CD4-positive, alpha-beta memory T cell (primary cell): ENCODE measurements at places on chromosomes 12 and 14.

DNA sequence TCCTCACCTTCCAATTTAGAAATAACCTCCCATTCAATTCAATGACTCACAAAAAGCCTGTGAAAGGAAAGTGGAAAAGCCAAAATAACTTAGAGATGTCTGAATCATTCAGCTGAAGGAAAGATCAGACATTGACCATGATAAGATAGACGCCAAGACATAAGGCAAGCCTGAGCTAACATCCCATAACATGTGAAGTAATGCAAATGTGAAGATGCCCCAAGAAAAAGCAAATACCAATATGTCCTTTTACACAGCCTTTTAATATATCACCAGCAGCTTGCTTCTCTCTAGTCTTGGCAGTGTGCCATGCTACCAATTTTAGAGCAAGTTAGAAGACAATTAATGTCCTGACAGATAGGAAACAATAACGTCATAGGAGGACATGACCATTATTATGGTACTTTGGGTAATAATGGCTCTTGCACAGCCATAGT lies 2.4 kb upstream of the NUMB start:
- DNase-seq: no peak

DNA sequence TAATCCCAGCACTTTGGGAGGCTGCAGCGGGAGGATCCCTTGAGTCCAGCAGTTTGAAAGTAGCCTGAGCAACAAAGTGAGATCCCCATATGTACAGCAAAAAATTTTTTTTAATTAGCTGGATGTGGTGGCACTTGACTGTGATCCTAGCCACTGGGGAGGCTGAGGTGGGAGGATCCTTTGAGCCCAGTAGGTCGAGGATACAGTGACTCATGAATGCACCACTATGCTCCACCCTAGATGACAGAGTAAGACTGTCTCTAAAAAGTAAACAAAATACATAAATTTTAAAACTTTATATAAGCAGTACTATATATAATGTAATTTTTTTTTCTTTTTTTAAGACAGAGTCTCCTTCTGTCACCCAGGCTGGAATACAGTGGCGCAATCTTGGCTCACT lies 115.4 kb downstream of the ESR2 start:
- DNase-seq: no peak

DNA sequence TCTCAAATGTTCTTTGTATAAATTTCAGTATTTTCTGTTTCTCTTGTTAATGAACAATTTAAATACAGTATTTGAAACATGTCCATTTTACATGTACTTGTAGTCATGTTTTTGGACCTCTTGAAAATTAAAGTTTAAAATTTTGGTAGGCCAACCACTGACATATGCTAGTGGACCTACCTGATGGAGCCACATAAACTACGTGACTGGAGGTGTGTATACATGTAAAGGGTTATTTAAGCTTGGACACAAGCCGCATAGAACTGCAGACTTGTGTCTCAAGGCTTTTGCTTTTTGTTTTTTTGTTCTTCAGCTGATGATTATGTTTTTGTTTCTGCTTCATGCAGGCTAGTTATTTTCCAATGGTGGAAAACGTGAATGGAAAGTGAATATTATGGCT lies 568.5 kb upstream of the MDGA2 start:
- DNase-seq: no peak

GRCh38 chr14:90641168-90641567 lies 175.1 kb downstream of the TTC7B start:
- no peak for DNase-seq

DNA sequence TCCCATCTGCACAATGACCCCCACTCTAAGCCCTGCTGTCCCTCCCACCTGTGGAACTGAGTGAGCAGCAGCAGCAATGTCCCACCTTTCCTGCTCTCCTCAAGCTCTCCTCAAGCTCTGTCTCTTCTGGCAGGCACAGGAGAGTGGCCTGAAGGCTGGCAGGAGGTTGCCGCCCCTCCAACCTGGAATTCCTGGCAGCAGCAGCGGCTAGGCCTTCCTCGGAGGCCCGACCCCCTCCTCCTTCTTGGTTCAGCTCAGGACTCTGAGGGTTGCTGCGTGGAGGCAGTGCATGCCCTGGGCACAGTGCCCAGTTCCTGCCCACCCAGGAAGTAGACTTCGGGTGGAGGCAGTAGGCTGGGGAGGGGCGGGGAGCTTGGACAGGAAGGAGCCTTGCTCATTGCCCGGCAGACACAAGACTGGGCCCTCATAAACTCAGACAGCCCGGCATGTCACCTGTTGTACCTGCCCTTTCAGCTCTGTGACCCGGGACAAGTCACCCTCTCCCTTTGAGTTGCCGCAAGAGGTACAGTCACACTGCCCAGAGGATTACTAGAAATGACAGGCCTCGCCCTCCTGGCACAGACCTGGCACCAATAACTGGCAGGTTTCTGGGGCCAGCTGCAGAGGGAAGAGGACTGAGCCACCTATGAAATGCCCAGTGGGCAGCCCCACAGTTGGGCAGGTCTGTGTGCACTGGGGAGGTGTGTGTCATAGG lies 2.1 kb upstream of the SERPINA1 start:
- DNase-seq: no peak

DNA sequence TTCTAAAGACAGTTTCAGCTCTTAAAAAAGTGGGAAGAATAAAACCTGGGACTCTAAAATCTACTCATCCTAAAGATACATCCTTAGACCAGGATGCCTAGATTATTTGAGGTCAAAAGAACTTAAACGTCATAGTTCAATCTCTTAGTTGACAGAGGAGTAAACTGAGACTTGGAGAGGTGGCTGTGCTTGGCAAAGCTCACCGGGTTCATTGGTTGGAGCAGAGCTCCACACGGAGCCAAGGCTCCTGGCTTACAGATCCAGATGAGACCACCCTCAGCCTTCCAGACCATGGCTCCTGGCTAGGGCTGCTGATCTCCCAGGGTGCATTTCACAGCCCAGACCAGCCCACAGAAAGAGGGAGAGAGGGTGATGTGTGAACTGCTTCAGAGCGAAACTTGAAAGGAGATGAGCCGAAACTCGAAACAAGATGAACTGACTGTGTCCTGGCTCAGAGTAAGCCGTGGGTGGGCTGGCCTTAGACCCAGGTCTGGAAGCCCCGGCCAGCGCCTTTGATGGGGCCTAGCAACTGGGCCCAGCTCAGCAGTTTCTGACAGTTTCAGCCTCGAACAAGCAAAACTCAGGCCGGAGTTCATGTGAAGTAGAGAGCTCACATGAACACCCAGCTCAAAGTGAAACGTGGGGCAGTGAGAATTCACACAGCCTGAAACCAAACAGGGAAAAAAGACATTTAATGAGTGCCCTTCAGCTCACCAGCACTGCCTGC lies 1044.8 kb downstream of the BCL11B start:
- peak; percentile 24 for DNase-seq

DNA sequence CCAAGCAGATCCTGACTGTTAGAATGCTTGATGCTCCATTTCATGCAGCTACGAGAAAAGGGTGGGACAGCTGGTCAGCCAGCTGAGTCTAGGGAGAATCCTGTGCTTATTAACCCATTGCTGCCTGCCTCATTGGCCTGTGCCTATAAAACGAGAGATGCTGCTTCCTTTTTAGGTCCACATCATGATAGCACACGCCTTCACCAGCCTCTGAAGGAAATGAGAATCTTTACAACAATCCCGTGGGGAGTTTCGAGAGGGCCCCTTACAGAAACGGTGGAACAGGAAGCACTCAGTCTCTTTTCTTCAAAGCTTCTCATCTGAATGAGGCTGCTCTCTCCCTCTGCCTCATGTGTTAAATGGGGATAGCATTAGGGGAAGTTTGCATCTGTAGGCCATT lies 147.3 kb upstream of the RFLNA start:
- DNase-seq: no peak
